ENCODE measurements at places on chromosomes 5 and 9. TPM values are rescaled to one million over a fixed set of nuclear protein-coding genes. Genes with fewer than 3 reads are reported as not detected.

DNA sequence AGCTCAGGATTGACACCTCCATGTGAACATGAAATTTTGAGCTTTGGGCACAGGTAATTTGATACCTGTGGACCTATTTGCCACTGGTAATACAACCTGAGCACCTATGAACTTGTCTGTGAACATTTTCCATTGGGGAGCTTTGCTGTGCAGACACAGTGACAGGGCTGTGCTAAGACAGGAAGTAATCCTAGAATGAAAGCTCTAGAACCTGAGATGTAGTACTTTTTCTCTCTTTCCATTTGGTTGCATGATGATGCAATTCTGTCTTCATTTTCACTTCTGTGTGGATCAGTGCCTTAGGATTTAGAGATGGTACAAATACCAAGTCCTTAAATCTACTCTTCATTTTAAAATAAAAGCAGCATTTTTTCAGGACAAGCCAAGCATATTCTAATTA is 216.9 kb downstream of the NR3C1 start:
- DNase-seq, result no peak

GRCh38 chr5:40605295-40605958 is 74.3 kb upstream of the PTGER4 start:
- DNase-seq, result no peak

GRCh38 chr9:101341958-101342357 is 42.8 kb downstream of the BAAT start:
- DNase-seq, result no peak

GRCh38 chr9:129258124-129258822 is 80.2 kb upstream of the IER5L start:
- peak; percentile 97 for DNase-seq

GRCh38 chr5:23740029-23740428 is 232.6 kb downstream of the PRDM9 start:
- DNase-seq, result no peak

The MYOZ3 gene
- 1.3 TPM for polyA plus RNA-seq

The IRX4 gene
- polyA plus RNA-seq, result not detected
